ENCODE measurements at places on chromosomes 2 and 18.

- no peak for DNase-seq
These were observed 17.8 kb downstream of the D2HGDH start for GRCh38 chr2:241752253-241752652.

GRCh38 chr18:52570975-52571374 lies 231.0 kb downstream of the DCC start:
- DNase-seq, result no peak

- DNase-seq, result no peak
These were observed 338.3 kb upstream of the NT5C1B start for GRCh38 chr2:18927525-18928232.

DNA sequence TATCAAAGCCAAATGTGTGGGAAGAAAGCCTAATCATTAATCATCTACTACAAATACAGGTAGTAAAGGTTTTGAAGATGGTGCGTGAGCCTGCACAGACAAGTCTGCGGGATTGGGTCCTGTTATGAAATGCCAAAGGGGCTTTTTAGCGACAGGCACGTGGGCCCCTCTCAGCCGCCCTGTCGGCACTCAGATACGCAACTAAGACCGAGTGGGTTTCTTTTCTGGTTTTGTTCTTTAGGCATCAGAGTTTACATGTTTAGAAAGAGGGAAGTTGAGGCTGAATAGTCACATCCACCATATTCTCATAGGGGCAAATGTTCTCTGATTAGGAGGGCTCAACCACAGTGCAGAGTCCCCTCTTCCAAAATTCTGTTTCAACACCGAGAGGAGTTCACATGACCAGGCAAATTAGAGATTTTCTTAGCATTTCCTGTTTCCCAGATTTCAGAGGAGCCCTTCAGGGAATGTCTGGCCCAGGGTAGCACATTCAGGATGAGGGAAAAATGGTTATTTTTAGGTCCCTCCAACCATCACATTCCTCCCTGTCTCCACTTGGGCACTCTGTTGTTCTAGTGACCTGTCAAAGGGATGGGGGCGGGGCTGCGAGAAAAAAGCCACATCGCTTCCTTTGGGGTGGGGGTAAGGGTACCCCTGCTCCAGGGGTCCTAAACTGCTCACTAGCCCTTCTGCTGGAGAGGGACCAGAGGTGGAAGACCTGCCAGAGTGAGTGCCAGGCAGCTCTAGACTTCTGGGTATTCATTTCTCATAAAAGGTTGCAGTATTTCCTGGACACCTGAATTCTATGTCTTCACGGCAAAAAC lies 159.2 kb downstream of the BCL2 start:
- no peak for DNase-seq

DNA sequence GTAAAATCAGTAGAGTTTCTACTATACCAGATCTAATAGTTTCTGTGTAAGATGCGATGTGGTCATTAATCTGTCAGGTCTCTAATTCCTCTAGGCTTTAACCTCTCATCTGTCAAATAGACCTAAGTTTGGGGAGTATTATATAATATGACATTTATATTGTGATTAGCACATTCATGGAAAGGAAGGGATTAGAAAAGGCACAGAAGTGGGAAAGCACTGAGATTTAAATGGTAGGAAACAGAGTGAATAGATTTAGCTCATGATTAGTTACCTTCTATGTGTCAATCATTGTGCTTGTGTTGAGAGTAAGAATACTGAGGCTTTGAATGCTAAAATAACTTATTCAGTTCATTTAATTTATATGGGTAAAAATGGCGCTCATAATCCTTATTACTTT lies 118.0 kb downstream of the LRP1B start:
- DNase-seq, result no peak

GRCh38 chr2:62248226-62248625 lies 52.3 kb downstream of the B3GNT2 start:
- no peak for DNase-seq

DNA sequence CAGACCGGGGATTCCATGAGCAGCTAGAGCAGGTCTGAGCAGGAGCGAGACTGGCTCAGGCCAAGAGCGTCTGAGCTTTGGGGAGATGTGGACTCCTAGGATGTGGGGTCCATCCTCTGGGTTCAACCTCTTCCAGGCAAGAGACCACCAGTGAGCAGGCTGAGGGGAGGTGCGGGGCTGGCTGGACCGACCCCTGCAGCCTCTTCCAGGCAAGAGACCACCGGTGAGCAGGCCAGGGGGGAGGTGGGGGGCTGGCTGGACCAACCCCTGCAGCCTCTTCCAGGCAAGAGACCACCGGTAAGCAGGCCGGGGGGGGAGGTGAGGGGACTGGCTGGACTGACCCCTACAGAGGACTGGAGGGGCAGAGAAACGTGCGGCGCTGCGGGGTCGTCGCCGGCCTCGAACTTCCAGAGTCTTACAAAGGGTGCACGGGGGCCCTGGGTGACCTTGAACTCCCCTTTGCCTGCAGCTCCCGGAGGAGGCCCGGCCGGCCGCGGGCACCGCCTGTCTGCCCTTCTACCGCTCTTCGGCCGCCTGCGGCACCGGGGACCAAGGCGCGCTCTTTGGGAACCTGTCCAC lies 63.4 kb downstream of the TPO start:
- no peak for DNase-seq

GRCh38 chr2:46000660-46001059 lies 296.5 kb upstream of the EPAS1 start:
- DNase-seq, result no peak

GRCh38 chr2:225766431-225766830 lies 366.9 kb downstream of the NYAP2 start:
- DNase-seq, result no peak

DNA sequence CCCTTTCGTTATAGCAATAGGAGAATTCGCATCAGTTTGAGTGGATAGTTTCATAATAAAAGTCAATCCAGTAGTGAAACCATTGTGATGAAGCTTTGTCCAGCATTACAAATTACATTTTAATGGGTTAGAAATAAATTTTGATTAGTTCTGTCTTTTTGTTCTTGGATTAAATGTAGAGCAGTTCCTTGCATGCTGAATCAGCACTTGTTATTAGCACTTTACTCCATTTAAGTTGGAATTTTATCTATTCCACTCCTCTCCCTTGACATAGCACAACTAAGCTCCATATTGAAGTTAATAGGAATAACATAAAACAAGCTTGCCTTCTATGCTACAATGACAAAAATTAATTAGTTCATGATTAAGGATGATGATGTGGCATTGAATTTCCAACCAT lies 624.1 kb downstream of the CCDC85A start:
- no peak for DNase-seq

- DNase-seq, result no peak
These were observed 1072.8 kb upstream of the TMEFF2 start for GRCh38 chr2:193267496-193268002.

GRCh38 chr2:43194121-43194869 lies 32.1 kb downstream of the ZFP36L2 start:
- no peak for DNase-seq

- DNase-seq, result no peak
These were observed 208.4 kb upstream of the COL3A1 start for GRCh38 chr2:188765522-188766470.

GRCh38 chr2:64220265-64220664 lies 76.0 kb upstream of the PELI1 start:
- DNase-seq, result no peak
